ENCODE measurements at places on chromosomes 1 and 21.

DNA sequence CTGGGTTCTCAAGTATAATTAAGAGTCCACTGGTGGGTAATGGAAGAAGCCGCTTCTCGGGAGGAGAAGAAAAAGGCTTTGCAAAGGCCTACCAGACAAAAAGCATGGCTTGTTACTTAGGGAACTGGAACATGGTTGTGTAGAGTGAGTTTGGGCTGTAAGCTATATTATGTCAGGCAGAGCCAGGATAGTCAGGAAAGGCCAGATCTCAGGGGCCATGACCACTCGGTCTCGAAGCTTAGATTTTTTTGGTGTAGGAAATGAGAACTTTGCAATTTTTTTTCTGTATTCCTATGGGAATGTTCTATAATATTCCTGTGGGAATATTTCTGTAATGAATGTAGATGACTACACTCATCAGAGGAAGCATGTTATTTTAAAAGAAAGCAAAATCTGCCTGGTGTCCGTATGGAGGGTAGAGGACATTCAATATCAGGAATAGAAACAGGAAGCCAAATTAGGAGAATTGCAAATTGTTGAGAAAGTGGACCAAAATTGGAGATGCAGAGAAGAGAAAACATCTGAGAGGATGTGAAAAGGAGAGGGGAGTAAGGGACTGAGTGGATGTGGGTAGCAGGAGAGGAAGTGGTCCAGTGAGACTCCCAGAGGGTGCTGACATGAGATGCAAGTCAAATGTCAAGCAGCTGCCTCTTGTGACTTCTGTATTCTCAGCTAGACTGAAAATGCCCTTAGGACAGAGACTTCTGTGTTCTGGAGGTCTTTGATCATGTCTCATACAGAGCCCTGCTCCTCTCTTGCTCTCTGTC, 45.2 kb upstream of the HAO2 start:
- no peak for DNase-seq

DNA sequence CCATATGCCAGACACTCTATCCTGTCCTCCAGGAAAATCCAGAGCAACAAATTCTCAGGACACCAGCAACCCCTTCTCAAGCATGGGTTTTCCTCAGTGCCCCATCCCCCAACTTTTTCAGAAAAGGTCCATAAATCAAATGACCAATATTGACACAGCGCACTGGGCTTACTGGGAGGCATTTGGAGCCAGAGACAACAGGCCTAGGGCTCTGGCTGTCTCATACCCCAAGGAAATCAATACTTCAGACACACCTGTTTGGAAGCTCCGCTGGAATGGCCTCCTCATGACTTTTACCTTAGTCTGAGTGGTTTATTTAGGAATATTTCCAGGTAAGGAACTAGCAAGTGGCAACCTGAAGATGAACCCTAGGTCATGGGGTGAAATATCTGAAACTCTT, 66.9 kb upstream of the TNR start:
- no peak for DNase-seq

- no peak for DNase-seq
These were observed 22.6 kb downstream of the RNU1-3 start for GRCh38 chr1:16644193-16644481.

GRCh38 chr1:168529518-168529917, 14.3 kb downstream of the XCL2 start:
- DNase-seq: no peak

DNA sequence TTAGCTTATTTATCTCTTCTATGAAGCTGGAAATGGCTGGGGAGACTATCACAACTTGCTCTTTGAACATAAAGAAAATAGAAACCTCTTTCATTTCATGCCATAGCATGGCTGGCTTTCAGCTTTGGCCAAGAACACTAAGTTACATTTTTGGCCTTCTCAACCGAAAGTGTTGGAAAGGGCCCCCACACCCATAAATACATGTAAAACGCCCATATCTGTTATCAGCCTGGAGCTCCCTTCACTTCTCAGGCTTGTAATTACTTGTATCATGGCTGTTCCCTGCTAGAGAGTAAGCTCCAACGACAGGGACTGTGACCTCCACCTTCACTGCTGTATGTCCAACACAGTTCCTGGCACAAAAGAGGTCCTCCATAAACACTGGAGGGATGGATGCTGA, 12.7 kb upstream of the EIF4G3 start:
- DNase-seq: no peak

- no peak for DNase-seq
These were observed 182.3 kb upstream of the GREM2 start for GRCh38 chr1:240794046-240794843.
